Foreskin keratinocyte (primary cell): ENCODE measurements at places on chromosomes 12 and 14.

- DNase-seq = peak; percentile 81
Measured at GRCh38 chr12:107560899-107561285, 124.7 kb upstream of the PWP1 start.

GRCh38 chr12:112126000-112126438 lies 659 bp downstream of the TRAFD1 start:
- DNase-seq = no peak

- DNase-seq = no peak
Measured at GRCh38 chr12:98465950-98466602, 49.3 kb upstream of the TMPO start.

- DNase-seq = peak; percentile 36
Measured at GRCh38 chr14:61891810-61892209, 129.6 kb downstream of the SNAPC1 start.

- no peak for DNase-seq
Measured at GRCh38 chr12:1046727-1047126, 55.7 kb downstream of the ERC1 start.

DNA sequence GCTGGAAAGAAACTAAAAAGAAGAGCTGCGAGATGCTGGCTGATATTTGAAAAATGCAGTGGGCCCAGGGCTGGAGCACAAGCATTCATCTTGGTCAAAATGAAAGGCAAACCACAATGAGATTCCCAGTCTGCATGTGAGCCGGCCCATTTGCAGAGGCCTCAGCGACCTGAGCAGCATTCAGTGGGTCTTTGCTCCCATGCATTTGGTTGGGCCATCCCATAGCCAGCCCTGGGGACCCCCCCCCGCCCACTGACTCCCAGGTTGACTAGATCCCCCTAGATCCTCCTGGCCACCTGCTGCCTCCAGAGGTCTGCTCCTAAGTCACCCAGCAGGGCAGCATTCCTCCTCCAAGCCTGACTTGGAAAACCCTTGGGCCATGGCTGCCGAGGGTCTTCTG lies 59.8 kb downstream of the PRMT8 start:
- no peak for DNase-seq
